Sciatic nerve (tissue), 2 donors: ENCODE measurements at places on chromosomes 7 and 10.

- no peak for DNase-seq
Observed at GRCh38 chr7:22387583-22387982, 30.6 kb upstream of the RAPGEF5 start.

DNA sequence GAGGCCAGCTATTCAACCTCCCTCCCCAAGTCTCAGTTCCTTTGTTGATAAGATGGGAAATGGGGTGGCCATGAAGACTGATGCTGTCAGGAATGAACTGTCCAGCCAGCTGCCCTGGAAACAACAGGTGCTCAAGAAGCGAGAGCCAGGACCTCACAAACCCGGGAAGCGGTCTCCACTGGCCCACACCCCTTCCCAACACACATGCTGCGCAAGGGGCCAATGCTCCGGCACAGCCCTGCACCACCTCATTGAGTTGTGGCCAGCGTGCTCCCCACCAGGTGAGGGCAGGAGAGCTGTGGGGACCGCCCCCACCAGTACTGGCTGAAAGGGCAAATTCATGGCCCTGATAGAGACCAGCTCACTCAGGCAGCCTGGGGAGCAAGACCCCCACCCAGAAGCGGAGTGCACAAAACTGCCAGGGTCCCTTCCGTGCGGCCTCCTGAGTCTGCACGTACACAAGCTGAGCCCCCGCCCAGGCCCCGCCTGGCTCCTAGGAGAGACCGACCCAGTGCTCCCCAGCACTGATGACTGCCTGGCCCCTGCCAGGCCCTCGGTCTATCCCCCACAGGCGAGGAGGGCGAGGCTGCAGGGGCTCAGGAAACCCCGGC is 216.6 kb downstream of the MAD1L1 start:
- DNase-seq: peak; percentile 47

- DNase-seq: no peak
Observed at GRCh38 chr7:56028942-56029630, 22.2 kb downstream of the PSPH start.

DNA sequence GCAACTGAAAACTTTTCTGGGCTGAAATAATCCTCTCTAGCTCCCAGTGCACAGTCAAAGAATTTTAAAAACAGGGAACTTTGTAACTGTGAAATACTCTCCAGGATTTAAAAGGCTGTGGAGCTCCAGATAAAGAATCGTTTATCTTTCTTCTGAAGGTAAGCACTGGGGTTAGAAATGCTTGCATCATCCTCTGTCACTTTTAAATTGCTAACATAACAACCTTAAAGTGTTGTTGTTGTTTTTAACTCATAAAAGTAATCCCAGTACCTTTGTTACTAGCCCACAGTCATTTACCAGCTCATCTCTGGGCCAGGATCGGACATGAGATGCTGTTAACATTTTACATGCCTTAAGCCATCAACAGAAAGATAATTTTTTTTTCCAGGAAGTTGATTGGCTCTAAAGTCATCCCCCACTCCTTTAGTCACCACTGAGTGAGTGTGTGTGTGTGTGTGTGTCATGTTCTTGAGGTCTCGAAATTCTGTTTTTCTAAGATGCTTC is at the start of gene SLC39A12:
SLC39A12 (plus strand) TSS at position 51 of the 504 bp plus-strand sequence. CDS start 1,359 bp downstream, outside the sequence.
- DNase-seq: no peak

DNA sequence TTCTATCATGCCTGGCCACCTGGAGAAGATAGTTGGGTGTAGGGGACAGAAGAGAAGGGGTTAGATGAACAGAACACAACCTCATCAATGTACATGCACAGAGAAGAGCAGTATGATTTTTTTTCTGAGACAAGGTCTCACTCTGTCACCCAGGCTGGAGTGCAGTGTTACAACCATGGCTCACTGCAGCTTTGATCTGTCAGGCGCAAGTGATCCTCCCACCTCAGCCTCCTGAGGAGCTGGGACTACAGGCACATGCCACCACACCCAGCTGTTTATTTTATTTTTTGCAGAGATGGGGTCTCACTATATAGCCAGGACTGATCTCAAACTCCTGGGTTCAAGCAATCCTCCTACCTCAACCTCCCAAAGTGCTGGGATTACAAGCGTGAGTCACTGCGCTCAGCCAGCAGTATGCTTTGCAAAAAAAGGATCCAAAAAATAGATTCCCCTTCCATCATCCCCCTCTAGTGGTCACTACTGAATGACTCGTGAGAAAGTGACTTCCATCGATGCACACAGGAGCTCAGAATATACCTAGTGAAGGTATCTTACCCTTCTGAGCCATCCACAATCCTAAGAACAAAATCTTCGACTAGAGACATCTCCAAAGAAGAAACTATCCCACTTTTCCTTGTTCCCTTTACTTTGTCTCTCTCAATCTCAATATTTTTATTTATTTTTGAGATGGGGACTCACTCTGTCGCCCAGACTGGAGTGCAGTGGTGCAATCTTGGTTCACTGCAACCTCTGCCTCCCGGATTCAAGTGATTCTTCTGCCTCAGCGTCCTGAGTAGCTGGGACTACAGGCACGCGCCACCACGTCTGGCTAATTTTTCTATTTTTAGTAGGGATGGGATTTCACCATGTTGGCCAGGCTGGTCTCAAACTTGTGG is 21.0 kb downstream of the ZCWPW1 start:
- no peak for DNase-seq

DNA sequence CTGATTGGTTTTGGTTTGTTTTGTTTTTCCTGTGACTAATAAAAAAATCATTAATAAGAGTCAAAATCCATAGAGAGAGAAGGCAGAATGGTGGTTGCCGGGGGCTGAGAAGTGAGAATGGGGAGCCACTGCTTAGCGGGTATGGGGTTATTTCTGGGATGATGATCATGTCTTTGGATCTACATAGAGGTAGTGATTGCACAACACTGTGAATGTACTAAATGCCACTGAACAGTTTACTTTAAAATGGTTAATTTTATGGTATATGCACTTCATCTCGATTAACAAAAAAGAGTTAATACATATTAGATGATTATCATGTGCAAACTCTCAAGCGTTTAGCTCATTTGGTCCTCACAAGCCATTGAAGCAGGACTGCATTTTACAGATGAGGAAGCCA is 342.9 kb downstream of the ELMO1 start:
- DNase-seq: no peak

- DNase-seq: no peak
Observed at GRCh38 chr7:20558963-20559716, 56.3 kb upstream of the ABCB5 start.

DNA sequence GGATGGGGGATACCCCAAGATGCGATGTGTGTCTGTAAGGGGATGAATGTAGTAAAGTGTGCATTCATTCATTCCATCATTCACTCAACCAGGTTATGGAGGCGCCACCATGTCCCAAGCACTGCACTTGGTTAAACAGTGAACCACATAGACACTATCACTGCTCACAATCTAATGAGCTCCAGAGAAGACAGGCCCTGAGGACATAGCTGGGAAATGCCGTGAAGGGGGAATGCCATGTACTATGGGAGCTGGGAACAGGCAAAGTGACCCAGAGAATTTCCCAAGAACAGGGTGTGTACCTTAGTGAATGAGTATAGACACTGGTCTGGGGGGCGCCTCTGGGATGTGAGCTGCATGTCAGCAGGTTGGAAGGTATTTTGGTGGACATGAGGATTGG is 44.5 kb upstream of the LBX1 start:
- DNase-seq: no peak

GRCh38 chr10:42960991-42961795 is 115.7 kb upstream of the RET start:
- no peak for DNase-seq

DNA sequence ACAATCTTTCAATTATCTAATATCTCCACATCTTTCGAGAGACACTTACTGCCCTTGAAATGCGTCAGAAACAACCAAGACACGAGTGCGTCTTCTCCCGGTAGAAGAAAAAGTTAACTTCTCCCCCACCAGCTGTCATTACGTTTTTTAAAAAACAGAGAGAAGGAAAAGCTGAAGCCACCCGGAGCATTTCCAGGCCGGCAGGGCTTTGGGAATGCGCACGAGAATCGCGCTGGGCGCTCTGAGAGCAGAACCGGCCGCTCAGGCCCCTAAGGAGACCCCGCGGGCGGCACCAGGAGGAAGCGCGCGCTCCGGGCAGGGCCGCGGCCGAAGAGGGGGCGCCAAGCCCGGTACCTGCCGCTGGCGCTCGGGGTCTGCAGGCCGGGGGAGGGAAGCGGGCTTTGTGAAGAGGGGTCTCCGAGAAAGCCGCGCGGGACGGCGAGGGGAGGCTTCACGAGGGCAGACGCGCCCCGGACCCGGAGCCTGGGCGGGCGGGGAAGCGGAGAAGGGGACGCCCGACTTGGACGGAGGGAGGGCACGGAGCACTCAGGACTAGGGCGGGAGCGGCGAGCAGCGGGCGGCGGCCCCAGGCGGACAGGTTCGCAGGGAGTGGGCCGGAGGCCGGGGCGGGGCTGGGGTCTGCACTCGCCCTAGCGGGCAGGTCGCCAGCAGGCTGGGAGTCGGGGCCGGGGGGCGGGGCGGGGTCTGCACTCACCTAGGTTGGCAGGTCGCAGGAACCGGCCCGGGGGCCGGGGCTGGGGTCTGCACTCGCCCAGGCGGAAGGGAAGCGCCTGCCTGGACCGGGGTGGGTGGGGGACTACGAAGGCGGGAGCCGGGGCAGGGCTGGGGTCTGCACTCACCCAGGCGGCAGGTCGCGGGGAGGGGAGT is 932 bp downstream of the ESYT2 start:
- peak; percentile 78 for DNase-seq

GRCh38 chr10:10576937-10577336 is 440.7 kb upstream of the CELF2 start:
- DNase-seq: no peak

DNA sequence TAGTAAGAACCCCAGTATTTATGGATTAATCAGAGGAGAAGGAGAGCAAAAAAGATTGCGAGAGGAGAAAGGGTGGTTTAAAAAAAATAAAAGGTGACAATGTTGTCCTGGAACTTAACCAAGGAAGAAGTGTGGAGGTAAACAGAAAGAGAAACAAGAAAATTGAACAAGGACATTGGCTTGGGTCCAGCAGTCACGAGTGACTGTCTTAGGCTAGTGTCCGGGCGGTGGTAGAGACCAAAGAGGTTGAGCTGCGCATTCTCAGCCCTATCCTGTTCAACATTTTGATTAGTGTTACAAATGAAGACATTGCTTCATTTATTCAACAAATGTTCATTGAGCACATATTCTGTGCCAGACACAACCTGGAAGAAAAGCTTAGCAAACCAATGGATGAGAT is 329.9 kb downstream of the FGFR2 start:
- DNase-seq: no peak

DNA sequence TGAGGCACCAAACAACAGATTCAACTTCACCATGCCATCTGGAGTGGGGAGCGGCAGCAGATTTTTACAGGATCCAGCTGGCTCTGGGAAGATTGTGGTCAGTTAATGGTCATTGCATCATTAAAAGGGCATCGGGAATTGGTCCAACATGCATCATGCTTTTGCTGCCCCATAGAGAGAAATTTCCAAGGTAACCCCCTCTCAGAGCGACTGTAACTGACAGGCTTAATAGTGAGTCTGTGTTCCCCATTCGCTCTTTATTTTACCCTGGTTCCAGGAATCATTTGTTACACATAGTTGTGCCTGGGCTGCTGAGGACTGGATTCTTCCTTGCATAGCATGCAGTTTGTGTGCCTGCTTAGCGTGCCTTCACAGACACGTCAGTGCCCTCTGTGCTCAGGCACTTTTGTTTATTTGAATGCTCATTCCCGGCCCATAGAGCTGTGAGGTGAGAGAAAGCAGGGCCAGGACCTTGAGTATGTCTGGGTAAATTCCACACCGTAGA is 49.9 kb downstream of the CDHR3 start:
- no peak for DNase-seq

DNA sequence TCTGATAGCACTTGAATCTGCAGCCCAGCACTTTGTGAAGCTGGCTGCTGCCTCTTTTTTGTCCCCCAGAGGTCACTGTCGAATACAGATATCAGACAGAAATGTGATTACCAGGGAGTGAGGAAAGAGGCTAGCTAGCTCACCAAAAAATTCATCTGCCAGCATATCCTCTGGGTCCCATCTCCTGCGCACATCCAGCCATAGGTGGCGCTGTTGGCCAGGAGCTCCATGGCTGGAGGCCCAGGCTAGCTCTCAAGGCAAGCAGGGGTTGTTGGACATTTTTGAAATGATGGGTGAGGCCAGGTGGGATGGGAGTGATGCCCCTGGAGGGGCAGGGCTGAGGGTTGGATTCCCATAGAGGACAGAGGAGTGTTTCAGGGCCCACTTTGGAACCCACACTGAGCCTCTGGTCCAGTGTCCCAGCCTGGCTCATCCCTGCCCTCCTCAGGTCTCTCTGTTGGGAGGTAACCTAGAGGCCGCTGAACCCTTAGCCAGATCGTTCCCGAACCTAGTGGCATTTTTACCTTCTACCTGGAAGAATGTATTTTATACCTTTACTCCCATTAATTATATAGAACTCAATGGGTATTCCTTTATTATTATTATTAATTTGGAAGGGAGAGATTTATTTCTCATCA is 14.8 kb downstream of the DPCD start:
- DNase-seq: peak; percentile 84

- DNase-seq: no peak
Observed at GRCh38 chr10:79116801-79117723, 48.3 kb downstream of the ZMIZ1 start.

DNA sequence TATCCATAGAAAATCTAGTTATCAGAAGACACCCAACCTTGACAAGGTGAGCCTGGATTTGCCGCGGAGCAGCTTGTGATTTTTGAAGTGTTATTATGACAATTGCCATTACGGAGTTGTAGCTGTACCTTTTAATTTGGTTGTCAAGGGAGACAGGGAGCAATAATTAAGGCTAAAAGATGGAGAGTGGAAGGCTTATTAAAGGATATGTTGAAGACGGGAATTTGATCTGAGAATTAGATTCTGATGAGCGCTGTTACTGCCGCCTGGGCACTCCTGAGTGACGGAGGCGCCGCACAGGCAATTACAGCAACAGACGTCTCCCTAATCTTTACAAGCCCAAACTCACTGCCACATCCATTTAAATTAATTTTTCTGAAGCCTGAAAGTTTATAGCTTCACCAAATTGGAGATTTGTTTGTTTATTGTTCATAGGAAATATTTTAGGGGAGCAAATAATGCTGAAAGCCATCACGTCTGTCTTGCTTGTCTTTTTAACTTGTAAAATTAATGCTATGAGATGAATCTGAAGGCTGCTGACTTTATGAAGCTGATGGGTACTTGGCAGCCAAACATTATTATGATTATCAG is 475.0 kb upstream of the ADARB2 start:
- DNase-seq: no peak

GRCh38 chr10:88042160-88043100 is 179.0 kb downstream of the PTEN start:
- DNase-seq: no peak

GRCh38 chr10:6678956-6679355 is 98.9 kb upstream of the PRKCQ start:
- DNase-seq: no peak
